Tibial artery (tissue), 4 donors: ENCODE measurements at places on chromosomes 6 and 20.

GRCh38 chr6:169208011-169208410, 45.6 kb downstream of the THBS2 start:
- no peak for DNase-seq

GRCh38 chr6:18306977-18307376, 42.6 kb upstream of the DEK start:
- no peak for DNase-seq

DNA sequence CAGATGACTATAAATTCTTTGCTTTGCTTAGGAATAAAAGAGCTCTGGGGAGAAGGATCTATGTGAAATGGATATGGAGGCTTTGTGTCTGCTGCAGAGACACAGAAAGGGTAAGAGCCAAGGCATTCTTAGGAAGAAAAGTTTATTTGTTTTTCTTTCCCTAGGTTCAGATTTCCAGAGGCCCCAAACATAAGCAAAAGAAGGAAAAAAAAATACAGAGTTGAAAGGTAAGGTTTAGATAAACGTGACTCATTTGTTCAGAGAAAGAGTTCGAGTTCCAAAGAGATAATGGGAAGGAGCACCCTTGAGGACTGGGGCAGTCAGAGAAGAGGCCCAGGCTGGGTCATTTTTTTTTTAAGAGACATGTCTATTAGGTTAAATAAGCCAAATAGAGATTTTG, 27.4 kb upstream of the BMP5 start:
- no peak for DNase-seq

DNA sequence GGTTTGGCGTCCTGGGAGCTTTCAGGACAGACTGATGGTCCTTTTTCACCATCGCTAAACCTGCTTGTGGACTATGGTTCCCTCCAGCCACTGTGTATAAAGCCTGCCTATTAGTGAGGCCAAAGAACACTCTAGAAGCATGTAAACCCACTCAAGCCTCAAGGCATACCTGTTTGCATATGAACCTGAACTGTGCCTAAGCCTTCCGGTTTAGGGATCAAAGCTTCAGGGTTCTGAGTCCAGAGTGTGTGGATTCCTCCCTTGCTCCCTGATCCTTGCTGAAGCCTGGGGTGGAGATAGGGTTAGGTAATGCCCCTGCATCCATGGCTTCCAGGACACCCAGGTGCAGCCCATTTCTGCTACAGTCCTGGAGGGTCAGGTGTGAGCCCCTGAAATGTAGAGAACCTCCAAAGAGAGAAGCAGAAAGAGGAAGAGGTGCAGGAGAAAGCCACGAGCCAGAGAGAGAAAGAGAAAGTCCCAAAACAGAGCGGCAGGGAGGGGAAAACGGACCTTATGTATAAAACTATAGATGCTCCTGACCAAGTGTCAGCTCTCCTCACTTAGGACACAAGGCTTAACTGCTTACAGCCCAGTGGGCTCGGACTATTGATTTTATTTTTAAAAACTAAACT, 93.3 kb downstream of the SCML4 start:
- no peak for DNase-seq

- DNase-seq: peak; percentile 78
Observed at GRCh38 chr20:58598211-58599015, 52.7 kb upstream of the STX16 start.

- DNase-seq: no peak
Observed at GRCh38 chr6:129980821-129981220, 37.6 kb upstream of the L3MBTL3 start.

DNA sequence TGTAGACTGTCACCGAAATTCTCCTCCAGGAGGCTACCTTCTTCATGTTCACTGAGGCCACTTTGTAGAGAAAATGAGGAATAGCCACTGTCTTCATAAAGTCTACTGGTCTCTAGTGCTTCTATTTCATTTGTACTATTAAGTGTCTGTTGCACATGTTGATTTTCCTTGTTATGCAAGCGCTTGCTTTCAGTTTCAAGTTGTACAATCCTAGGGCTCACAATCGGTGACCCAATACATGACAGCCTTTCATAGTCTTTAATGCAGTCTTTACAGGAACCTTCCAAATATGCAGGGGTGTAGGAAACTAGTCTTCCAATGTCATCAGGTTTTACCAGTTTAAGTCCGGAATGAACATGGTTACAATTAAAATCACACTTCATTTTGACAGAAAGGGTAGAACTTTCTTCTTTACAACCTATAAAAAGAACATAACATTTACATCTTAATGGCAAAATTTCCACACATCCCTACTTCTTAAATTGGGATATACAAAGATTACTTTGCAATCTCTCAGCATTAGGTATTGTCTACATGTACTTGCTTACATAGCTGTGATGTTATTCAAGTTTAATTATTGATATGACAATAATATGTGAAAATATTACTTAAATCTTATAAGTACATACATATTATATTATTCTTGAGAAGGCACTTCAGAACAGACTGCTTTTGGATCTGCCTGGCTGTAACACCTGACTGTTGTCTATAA, 7.5 kb downstream of the FBXO5 start:
- DNase-seq: no peak

- DNase-seq: no peak
Observed at GRCh38 chr6:158655569-158656450, 6.0 kb downstream of the SYTL3 start.

DNA sequence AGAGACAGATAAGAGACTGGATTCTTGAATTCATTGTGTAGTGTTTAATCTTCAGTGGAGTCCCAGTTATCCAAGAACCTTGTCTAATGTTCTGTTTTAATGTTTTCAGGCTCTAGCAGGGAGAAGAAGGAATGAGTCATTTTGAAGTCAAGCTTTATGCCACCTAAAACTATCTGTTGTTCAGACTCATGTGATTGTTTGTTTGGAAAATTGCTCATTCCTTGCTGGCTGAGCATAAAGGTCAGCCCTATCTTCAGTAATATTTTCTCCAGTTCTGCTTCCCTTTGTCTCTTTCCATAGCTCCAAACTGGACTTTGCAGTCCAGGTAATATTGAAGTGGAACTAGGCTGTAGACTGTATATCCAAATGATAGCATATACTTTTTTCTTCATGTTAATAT, 34.2 kb downstream of the CLVS2 start:
- no peak for DNase-seq

GRCh38 chr20:61901392-61902220, 164.1 kb downstream of the TAF4 start:
- DNase-seq: no peak

- no peak for DNase-seq
Observed at GRCh38 chr6:87766211-87766610, 64.2 kb upstream of the AKIRIN2 start.

GRCh38 chr6:4935486-4935885, 68.4 kb downstream of the RPP40 start:
- no peak for DNase-seq

GRCh38 chr20:434221-434620, 26.1 kb downstream of the RBCK1 start:
- DNase-seq: no peak

- no peak for DNase-seq
Observed at GRCh38 chr20:2332711-2333110, 36.9 kb downstream of the TGM3 start.

DNA sequence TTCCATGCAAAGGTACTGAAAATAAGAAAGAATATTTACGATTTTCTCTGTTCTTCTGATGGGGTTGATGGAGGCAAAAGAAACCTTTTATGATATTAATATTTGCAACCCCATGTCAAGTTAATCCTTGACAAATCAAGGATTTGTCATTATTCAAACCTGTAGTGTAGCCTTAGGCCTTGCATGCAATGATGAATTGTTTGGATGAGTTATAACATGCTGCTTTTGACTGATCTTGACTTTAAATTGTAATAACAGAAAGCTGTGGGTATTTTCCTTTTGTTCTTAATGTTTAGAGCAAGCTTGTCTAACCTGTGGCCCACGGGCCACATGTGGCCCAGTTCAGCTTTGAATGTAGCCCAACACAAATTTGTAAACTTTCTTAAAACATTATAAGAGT, 13.0 kb upstream of the BAG2 start:
- no peak for DNase-seq

DNA sequence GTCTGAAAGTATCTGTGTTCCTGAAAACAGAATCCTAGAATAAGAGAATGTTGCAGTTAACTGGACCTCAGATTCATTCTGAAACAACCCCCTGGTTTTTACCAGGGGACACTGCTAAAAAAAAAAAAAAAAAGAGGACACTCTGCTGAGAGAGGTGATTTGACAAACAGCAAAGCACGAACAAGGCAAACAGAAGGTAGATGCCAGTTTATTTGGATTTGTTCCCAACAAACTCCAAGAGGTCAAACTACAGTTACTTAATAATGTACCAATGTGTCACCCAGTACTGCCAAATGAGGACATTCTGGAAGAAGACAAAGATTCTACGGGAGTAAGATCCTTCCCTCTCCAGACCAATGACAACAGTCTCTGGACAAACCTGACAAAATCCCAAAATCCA, 40.6 kb upstream of the SLC22A16 start:
- DNase-seq: no peak

- DNase-seq: no peak
Observed at GRCh38 chr20:24918579-24919566, 30.2 kb upstream of the CST7 start.

DNA sequence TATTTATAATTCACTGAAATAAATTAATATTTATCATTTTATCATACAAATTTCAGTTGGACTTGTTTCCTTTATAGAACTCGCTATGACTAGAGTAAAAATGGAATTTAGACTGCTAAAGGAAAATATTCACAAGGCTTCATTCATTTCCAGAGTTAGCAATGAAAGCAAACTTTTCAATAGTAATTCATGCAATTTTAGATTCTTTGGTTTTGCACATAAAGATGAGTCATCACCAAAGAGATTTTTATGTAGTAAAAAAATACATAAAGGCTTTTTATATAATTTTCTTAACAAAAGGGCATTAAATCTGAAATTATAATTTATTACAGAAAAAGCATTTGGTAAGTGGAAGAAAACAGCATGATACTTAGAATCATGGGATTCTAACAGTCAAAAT, 37.2 kb upstream of the STXBP5 start:
- no peak for DNase-seq

DNA sequence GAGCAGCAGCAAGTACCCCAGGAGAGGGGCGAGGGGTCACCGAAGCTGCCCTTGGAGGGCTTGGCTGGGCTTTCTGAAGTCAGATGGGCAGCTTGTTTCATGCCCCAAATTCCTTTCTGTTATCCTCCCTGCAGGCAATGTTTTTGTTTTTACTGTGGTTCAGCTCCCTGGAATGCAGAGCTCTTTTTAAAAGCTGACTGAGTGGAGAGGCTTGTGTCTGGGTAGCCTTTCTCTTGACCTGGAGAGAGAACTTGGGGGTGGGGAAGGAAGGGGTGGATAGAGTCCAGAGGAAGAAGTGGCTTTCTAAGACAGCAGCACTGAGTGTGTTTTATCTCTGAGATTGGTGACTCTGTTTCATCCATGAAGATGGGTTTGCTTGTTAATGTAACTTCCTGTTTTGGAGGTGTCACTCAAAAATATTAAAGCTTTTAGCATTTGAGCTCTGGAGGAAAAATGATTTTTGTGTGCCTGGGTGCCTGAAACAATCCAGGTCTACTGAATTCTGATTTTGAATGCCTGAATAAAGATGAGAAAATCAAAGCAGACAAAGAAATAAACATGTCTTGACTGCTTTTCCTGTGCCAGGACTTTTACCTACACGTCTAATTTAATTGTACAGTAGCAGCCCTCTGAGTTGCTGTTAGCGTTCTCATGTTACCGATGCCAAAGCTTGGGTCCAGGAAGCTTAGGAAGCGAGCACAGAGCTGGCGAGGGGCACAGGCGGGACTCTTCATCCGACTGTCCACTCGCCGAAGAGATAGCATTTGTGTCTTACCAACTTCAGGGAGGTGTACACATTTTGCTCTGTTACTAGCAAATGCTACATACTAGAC, 78.2 kb upstream of the EEF1E1 start:
- no peak for DNase-seq

DNA sequence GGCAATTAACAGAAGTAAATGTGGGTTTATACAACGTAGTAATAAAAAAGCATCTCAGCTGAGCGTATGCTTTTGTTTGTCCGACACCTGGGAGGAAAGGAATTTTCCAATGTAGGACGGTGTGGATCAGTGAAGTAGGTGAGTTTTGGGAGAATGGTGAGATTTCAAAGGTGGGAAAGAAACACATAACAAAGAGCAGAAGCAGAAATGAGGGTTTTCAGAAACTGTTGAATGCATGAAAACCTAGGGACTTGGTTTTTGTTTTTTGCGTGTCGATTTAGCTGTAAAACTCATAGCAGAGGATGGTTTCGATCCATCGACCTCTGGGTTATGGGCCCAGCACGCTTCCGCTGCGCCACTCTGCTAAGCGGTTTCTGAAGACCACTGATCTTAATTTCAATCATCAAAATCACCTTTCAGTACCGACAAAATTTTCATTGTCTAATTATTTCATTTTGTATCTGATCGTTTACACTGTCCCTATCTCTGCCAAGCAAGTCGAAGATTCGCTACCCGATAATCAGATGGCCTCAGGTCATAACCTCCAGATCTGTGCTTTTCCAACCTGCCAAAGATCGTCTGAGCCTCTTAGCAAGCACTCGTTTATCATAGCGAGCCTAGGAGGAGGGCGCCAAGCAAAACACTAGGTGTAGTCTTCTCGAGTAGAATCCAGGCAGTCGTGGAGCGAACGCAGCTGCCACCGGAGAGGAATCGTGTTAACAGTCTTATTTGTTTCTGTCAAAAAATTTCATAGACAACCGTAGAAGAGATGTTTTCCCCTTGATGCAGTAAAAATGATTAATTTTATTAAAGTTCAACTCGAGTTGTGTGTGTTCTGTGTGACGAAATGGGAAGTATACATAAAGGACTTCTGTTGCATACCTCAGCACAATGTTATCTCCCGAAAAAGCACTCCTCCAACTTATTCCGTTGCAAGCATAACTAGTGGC, 20.9 kb upstream of the POM121L2 start:
- no peak for DNase-seq

GRCh38 chr6:18323935-18324705, 59.8 kb upstream of the DEK start:
- DNase-seq: no peak

- no peak for DNase-seq
Observed at GRCh38 chr6:35662999-35663398, 25.7 kb downstream of the FKBP5 start.

DNA sequence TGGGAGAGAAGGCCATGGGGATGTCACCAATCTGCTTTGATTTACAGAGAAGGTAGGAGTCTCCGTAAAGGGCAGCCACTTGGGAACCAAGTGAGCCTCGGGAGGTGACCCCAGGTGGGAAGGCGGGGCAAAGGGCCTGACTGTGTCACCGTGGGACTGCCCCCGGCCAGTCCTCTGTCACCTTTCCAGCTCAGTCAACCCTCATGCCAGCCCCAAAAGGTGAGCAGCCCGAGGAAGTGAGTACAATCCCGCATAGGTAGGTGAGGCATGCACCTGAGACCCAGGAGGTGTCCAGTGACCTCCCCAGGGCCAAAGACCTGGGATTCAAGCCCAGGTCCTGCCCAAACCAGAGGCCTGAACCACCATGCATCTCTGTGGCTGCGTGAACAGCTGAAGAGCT, 36.2 kb downstream of the BMP7 start:
- no peak for DNase-seq

GRCh38 chr6:6663421-6664135, 75.1 kb downstream of the LY86 start:
- DNase-seq: no peak

- DNase-seq: no peak
Observed at GRCh38 chr20:33400812-33401183, 521 bp downstream of the CDK5RAP1 start.
